Right renal pelvis (tissue), 4 donors: ENCODE measurements at places on chromosomes 2 and 18.

GRCh38 chr2:11785611-11785940 lies 39.1 kb downstream of the LPIN1 start:
- DNase-seq = no peak

DNA sequence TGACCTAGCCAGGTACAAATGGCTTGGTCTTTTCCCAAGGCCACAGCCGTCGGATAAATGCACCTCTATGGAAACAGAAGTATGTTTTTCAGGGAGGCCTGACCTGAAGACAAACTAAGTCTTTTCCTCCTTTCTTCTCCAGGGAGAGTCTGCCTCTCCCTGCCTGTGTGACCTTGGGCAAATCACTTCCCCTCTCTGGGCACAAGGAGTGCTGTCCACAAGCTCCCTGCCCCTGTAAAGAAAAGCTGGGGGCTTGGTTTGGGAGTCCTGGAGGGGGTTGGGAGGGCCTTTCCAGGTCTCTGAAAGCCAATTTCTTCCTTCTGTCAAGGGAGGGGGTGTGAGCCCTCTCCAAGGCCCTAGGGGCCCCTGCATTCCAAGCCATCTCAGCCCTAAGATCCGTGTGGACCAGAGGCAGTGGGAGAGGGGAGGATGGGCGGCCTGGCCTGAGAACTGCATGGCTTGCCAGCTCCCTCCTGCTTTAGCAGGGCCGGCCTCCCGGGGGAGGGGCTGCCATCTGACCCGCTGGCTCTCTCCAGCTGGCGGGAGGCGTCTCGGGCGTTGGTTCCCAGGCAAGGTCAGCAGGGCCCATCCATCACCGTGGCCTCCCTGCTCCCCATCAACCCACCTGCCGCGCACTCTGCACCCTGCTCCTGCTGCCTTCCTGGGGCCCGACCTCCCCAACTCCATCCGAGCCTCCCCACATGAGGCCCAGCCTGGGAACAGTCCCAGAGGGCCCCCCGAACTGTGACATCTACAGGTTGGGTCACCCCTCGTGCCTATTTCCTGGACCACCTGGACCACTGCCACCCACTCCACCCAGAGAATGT lies 61.4 kb downstream of the SMAD7 start:
- no peak for DNase-seq

DNA sequence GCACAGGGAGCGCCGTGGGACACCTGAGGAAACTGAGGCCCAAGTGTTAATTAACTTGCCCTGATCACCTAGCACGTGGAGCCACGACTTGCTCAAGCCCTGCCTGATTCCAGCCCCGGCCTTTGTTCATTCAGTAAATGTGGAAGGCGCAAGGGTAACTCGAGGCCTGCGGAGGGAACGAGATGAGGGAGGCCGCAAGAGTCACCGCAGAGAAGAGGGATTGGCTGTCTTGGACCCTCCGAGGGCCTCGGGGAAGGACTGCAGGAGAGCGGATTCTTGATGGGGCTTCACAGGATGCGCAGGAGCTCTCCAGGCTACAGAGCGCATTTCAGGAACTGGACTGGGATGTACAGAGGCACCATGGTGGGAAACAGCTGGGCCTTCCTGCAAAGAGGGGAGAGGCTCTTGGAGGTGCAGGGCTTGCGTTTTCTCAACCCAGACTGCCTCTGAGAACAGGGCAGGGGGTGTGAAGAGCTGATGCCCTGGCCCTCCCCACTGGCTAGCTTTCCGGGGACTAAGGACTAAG lies 511 bp upstream of the ANKMY1 start:
- no peak for DNase-seq

GRCh38 chr2:146587291-146587713 lies 1257.5 kb upstream of the ACVR2A start:
- no peak for DNase-seq

GRCh38 chr2:30283931-30284565 lies 52.7 kb downstream of the LBH start:
- no peak for DNase-seq

DNA sequence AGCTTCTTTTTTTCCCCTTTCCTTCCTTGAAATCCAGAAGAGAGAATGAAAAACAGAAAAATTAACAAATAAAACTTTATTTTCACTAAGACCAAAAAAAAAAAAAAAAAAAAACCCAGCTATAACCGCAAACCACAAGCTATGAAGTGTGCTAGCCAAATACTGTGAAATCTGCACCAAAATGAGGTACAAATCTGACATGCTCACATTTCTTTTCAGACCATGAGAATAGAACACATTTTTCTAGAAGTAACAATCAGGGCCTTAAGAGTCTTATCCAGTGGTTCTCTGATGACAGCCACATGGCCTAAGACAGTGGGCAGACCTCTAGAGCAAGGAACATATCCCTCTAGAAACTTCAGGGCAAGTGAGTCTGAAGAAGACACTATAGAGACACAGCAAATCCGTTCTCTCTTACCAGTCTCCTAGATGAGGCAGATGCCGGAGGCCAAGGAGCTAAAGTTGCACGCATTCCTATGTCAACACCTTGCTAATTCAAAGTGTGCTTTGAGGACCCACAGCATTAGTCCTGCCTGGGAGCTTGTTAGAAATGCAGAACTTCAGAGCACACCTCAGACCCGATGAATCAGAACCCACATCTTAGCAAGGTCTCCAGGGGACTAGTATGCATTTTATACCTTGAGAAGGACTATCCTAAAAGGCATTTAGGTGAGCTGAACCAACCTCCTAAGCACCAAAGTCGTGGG lies 317.1 kb downstream of the MYCN start:
- DNase-seq = no peak

- no peak for DNase-seq
Observed at GRCh38 chr2:165576409-165577154, 107.1 kb downstream of the CSRNP3 start.

DNA sequence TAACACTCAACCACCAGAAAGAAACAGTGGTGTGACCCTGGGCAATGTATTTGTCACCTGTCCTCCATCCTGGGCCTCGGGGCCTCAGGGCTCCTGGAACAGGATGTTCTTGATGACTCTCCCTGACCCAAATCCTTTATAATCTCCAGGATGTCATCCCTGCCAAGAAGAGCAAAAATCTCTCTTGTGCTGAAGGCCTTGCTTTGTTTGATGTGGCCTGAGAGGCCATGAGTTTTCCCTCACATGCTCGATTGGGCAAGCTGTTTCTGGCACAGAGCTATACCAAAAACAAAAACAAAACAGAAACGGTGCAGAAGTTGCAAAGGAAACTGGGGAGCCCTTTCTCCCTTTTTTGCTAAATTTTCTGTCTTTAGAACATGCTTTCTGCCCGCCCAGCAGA lies 35.7 kb upstream of the ST3GAL5 start:
- DNase-seq = no peak

GRCh38 chr2:27408601-27409320 lies 630 bp downstream of the PPM1G start:
- DNase-seq = no peak

- DNase-seq = no peak
Observed at GRCh38 chr2:96773922-96774321, 13.2 kb downstream of the CNNM4 start.

DNA sequence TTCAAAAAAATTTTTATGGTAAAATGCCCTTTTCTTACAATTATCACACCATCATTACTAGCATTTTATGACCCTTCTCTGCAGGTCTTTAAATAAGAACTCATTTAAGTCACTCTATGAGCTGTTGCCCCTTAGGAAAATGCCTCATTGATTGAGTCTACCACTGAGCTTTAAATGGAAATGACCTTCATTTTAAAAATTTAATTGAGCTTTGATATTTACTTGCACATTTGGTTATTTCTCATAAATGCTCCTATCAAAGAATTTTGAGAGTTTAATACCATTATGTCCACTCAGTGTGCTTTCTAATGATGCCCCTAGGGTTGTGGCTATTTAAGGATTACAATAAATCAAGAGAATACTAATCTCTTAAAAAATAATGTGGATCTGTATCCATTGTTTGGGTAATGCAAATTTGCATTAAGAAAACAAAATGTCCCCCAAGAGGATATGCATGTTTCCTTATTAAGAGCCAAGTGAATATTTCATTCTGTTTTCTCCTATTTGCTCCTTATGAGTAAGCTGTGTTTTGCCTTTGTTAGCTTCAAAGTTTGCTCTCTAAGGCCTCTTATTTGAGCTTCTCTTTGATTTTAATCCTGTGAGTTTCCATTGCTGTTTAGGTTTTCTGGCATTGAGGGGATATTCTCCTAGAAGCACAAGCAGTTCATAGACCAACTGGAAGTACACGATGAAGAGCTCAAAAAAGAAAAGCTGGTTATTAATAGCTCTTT lies 69.8 kb downstream of the CERS6 start:
- no peak for DNase-seq

DNA sequence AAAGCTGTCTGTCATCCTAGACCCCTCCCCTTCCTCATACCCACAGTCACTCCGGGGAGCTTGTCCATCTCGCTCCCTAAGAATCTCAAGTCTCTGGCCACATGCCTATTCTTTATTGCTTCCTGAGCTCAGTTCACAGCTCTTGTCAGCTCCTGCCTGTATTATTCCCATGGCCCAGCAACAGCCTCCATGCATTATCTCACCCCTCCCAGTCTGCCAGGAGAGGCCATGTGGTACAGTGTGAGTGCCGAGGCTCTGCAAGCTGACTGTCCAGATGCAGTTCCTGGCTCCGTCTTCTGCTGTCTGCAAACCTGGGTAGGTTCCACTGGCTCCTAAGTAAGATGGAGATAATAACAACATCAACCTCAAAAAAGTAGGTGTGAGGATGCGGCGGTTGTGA lies 79.7 kb downstream of the MRPS9 start:
- DNase-seq = no peak

- peak; percentile 68 for DNase-seq
Observed at GRCh38 chr2:56183643-56184499, at the start of gene CCDC85A. TSS of gene CCDC85A (plus strand) at chr2:56183990. CDS start at chr2:56184625, 635 bp downstream.

DNA sequence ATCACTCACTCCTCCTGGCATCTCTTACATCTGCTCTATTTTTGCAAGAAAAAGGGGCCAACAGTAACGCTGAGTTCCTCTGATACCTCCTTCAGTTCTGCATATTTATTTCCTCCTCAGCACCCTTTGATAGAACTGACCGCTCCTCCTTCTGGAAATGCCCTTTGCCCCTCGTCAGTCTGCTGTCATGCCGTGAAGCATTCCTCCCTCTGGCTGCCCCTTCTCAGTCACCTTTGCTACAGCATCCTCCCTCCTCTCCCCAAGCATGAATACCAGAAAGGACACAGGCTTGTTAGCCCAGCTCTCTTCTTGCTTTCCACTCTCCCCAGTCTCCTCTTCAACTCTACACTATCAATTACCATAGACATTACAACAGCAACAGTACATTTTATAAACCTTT lies 135.4 kb downstream of the NBAS start:
- DNase-seq = no peak

GRCh38 chr2:26359886-26360473 lies 13.4 kb upstream of the ADGRF3 start:
- no peak for DNase-seq

DNA sequence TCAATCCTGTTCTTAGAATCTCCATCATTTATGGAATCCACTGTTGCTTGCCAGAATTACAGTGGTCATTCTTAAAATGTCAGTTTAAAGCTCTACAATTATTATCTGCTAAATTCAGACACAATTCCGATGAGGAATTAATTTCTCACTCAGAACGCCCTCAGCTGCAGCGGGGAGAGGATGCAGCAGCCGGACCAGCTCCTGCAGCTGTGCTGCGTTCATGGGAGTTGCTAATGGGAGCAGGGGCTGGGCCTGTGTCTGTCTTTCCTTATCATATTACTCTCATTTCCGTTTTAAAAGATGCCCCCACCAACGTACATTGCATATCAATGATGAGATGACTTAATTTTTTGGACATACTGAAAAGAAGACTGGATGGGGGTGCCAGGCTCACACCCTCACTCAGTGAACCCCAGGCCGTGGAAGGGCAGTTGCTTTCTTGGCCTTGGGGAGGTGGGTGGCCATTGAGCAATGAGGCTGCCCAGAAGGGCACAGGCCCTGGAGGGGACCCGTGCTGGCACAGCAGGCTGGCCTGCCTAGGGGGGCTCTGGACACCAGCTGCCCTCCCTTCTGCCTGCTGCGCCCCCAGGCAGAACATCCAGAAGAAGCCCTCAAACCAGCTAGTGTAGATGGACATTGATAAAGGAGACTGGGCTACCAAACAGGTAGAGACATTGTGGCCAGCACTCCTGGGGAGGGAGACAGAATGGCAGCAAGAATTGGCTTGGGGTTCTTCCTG lies 503.6 kb upstream of the MYT1L start:
- DNase-seq = no peak

GRCh38 chr2:42071791-42072190 lies 24.0 kb downstream of the PKDCC start:
- DNase-seq = no peak

GRCh38 chr2:45793305-45793962 lies 142.0 kb downstream of the PRKCE start:
- no peak for DNase-seq

GRCh38 chr2:830419-831224 lies 120.0 kb upstream of the SNTG2 start:
- no peak for DNase-seq

DNA sequence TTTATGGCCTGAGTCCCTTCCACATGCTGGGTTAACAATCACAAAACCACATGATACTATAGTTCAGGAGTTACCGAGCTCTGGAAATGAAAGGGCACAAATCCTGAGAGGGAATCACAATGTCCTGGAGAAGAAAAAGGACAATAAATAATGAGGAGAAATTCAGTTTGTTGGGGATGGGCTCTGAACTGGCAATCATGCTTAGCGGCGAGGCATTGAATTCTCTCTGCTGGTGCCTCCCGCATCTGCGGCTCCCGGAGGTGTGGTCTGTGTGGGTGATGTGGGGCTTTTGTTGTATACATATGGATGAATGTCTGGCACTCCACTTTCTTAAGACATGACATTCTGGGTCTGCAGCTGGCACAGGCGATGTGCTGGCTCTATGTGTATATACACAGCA lies 46.1 kb downstream of the NRP2 start:
- DNase-seq = no peak

- DNase-seq = no peak
Observed at GRCh38 chr2:207771421-207771820, 1.7 kb upstream of the FZD5 start.

- DNase-seq = no peak
Observed at GRCh38 chr18:44731530-44732237, 51.0 kb downstream of the SETBP1 start.

GRCh38 chr2:65299246-65299645 lies 71.6 kb downstream of the ACTR2 start:
- DNase-seq = no peak

DNA sequence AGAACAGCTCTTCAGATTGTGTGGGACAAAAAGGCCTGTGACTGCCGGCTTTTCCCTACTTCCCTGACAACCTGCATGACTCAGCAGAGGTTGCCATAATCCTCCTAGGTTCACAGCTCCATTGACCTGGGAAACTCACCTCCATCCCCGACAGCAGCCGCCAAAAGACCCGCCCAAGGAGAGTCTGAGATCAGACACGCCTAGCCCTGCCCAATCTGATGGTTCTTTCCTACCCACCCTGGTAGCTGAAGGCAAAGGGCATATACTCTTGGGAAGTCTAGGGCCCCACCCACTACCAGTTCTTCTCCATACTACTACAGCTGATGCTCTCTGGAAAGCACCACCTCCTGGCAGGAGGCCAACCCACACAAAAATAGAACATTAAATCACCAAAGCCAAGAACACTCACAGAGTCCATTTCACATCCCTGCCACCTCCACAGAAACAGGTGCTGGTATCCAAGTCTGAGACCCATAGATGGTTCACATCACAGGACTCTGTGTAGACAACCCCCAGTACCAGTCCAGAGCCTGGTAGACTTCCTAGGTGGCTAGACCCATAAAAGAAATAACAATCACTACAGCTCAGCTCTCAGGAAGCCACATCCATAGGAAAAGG lies 140.6 kb downstream of the NETO1 start:
- DNase-seq = no peak
